ENCODE measurements at places on chromosomes 4 and X.

DNA sequence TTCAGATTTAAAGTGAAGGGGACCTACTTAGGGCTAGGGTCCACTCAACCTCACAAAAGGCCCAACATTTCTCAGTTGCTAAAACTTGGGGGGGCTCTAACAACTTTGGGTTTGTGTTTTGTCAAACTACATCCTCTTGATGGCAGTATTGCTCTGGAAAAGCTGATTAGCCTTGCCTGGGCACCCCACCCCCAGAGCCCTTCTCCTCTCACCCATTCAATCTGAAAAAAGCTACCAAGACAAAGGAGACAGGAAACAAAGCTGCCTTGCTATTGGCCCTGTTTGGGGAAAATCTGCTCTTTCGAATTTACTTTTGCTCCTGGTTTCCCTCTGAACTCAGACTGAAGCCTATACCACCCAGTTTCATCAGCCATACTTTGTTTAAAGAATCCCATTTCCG is 195.2 kb upstream of the STK26 start:
- DNase-seq, result no peak

- no peak for DNase-seq
Measured at GRCh38 chr4:13316354-13316753, 167.8 kb downstream of the RAB28 start.

GRCh38 chr4:3451956-3452355 is 10.2 kb downstream of the HGFAC start:
- no peak for DNase-seq

DNA sequence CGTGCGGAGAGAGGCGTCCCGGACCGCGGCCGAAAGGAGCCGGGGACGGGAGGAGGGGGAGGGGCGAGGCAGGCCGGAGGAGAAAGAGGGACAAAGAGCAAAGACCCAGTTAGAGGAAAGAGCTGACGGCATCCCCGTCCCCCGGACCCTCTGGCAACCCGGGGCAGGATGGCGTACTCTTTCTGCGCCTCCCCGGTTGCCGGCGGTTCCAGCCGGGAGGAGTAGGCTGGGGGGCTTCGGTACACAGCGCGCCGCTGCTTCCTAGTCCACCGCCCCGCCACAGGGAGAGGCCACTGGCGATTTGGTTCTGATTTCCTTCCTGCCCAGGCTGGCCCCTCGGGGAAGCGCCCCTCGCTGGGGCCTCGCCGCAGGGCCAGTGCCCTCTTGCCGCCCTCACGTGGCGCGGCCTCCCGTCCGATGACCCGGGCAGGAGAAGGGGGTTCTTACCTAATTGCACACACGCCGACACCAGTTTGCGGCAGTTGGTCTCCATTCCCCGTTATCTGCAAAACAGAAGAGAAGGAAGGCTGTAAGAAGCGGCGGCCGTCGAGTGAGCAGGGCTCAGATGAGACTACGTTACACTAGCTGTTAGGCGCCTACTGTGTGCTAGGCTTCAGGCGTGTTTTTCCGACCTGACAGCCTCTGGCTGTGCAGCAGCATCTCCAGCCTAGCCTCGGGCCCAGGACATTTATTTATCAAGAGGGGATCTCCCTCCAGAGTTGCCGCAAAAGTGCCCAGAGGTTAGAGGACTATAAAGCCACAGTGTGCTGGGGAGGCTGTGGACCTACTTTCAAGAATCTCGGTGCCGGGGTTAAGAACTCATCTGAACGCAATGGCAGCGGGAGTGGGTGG is 9.9 kb upstream of the PITX2 start:
- no peak for DNase-seq

DNA sequence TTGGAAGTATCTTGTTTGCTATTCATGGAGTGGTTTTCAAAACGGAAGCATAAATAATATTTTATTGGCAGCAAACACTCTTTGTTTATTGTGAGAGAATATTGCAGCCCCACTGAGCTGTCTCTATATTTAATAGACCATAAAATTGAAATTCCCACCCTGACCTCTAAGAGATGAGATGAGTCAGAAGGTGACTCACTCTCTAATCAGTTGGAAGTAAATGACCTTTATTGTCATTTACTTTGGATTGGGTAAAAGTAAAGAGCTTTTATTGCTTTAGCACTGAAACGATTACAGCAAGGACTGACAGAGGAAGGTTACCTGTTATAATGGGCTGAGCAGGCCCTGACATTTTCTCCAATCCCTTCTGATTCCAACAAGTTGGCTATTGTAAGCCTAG is 55.0 kb downstream of the SYTL5 start:
- no peak for DNase-seq

DNA sequence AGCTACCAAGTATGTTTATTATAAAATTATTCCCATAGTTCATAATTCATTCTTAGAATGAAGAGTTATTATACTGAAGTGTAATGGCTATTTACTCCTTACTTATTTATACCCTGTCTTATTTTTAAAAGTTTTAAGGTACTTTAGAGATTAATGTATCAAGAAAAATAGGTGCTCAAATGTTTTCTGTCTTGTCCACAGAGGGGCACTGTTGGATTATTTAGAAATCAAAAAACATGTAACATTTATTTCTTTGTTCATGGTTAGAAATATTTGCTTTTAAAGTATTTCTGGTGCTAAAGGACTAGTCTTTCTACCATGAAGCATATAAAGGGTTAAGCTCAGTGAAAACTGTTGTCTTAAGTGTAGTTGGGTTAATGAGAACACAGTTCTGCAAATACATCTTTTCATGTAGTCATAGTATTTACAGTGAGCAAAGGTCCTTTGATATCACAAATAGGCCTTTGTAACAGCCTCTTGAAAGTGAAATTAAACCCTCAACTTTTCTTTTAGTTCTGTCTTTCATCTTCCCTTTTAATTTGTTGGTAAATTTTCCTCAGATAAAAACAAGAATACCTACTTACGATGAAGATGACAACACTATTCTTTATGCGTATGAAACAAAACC is 7.7 kb downstream of the SCML1 start:
- no peak for DNase-seq

DNA sequence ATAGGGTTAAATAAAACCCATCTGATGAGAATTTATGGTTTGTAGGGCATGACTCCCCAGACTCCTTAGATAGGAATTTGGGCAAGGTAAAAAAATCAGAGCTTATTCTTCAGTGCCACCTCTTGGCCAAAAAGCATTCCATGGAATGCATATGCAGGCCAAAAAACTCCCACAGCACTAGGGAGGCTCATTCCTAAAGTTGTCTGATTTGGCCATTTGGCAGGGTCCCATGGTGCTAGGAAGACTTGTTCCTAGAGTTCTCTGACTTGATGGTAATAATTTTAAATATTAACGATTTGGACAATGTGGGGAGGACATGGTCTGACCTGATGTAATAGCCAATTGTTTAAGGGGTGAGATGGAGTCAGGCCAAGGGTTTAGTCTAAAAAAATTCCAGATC is 93.0 kb downstream of the SPIN4 start:
- DNase-seq, result no peak

DNA sequence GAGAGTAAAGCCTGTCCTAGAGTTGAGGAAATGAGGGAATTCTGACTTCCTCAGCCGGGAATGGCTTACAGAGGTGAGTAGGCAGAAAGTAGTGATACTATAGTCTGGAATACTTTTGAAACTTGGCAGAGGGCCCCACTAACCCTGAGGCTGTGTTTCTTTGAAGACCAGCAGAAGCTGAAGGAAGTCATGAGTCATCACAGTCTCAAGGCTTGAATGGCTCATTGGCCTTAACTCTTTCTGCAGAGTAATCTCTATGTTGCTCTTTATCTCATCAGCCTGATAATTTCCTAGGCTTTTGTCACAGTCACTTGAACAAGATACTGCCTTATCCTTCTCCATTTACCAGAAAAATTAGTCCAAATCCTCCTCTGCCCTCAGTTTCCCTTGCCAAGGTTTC is 80.8 kb downstream of the ANKRD50 start:
- no peak for DNase-seq

GRCh38 chrX:19176901-19177630 is 54.8 kb upstream of the ADGRG2 start:
- no peak for DNase-seq

DNA sequence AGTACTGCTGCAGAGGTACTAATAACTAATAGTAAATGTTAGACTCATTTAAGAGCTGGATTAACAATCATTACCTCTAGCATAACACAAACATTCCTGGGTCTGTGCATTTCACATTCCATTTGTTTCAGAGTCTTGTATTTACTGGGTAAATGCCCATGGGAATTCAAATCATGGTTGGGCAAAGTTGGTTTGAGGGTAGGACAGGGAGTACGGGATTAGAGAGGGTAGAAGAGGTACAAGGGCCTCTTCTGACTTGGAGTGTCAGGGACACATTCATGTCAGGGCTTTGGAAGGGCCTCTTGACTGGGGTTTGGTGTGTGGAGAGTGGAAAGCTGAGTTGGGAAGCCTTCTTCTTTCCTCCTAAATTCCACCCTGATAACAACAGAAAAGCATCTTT is 65.9 kb downstream of the WWC2 start:
- no peak for DNase-seq

DNA sequence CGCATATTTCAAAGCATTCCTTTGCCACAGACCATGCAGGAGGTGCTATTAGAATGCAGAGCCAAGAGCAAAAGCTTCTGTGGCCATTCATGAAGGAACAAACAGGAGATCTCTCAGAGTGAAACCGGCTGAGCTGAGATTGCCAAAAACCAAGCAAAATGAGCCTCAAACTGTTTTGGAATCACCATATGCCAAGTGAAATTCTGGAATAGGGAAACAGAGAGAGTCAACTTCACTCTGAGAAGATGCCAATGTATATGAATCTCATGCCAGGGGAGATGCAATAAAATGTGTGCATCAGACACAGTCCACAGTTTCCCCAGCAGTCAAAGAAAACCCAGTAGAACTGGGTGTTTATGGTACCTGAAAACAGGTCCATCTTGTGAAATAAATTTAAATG is 42.3 kb downstream of the SRPX start:
- DNase-seq, result no peak

DNA sequence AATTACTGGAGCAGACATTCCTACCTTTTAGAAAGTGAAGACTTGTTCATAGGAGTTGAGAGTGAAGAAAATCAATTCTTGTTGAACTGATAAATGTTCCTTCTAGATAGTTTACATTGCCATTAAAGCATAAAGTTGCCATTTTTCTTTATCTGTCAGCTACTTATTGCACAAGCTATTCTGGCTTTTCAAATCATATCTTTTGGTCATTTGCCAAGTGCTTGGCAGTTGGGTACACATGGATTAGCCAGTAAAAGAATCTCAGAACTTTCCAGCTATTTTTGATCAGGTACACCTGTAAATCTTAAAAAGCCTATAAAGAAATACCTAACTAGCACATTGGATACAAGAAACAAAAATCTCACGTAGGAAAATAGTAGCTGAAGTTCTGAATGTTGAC is 56.4 kb upstream of the PNPLA4 start:
- no peak for DNase-seq

GRCh38 chr4:70754470-70754869 is 32.7 kb downstream of the RUFY3 start:
- DNase-seq, result no peak

DNA sequence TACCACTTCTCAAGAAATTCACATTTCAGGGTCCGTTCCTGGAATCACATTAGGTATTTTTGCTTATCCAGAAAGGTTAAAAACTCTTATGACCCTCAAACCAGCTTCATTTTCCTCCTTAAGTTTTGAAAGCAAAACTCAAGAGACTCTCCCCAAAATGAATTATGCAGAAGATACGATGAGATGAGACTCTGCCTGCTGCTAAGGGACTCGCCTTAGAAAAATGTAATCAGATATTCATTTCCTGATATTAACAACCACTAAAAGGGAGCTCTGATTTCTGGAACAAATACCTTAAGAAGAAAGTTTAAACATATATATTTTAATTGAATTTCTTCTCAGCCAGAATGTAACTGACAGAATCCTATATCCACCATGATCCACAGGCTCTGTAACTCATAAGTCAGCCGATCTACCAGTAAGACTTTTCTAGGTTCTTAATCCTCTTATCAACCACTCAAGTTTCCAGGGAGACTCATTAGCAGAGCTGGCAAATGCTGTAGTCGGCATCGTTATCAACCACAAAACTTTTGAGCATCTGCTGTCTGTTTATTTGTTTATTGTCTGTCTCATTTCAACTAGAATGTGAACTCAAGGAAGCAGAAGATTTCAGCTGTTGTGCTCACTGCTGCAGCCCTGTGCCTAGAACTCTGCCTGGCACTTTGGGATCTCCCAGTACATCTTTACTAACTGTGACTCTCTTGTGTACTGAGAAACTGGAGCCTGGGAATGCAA is 112.5 kb downstream of the LDB2 start:
- no peak for DNase-seq

- DNase-seq, result no peak
Measured at GRCh38 chr4:74805601-74806000, 11.3 kb upstream of the BTC start.

DNA sequence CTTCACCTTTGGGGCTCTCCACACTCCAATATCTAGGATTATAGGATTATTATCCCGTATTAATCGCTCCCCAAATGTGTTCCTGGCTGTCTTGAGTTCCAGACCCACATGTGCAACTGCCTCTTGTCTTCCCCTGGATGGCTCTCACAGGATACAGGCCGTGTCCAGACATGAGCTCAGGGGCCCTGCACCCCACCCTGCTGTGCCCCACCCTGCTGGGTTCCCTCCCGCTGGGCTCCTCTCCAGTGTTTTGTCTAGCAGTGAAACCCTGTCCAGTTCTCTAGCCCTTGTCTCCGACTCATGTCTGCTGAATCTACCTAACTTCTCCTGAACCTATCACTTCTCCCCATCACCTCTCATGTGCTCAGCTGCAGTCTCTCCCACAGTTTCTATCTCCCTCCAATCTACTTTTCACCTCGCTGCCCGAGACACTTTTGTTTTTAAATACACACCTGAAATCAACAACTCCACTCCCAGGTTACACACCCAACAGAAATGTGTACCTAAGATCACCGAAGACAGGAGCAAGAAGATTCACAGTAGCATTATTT is 2.0 kb downstream of the RNF212 start:
- no peak for DNase-seq

- DNase-seq, result no peak
Measured at GRCh38 chr4:162767083-162767482, 399.6 kb downstream of the NAF1 start.

DNA sequence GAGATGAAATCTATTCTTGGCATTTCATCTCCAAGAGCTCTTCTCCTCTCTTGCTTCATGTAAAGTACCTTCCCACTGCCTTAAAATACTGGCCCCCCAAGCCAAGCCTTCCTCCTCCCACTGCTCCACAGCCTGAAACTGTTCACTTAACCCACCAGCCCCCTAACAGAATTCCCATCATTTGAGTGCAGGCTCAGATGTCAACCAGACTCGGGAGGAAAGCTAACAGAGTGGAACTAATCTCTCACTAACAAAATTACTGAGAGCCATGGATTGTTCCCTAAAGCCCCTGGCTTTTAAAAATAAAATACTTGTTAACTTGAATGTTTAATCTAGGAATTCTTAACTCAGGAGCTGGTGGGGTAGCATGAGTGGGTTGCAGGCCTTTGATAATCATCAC is 7.1 kb upstream of the DCUN1D4 start:
- no peak for DNase-seq

- peak; percentile 88 for DNase-seq
Measured at GRCh38 chr4:99300934-99301333, 10.1 kb upstream of the ADH1A start.

GRCh38 chrX:3651277-3651676 is 62.2 kb downstream of the PRKX start:
- DNase-seq, result no peak

Data from Right ventricle myocardium inferior (tissue), 1 donor.